ENCODE measurements at places on chromosomes 1 and 21.
A peak's percentile ranks its signal among the peaks of the same experiment; 100 is the strongest.

- peaks cover 1% of the 10 kb centered on the region for H3K4me1 ChIP-seq
- no peak for DNase-seq
- H3K27ac ChIP-seq: no peak overlapping the region
- H3K27me3 ChIP-seq: no peaks in the 10 kb centered on the region
Measured at GRCh38 chr1:183144752-183145151, 41.3 kb upstream of the LAMC2 start.

DNA sequence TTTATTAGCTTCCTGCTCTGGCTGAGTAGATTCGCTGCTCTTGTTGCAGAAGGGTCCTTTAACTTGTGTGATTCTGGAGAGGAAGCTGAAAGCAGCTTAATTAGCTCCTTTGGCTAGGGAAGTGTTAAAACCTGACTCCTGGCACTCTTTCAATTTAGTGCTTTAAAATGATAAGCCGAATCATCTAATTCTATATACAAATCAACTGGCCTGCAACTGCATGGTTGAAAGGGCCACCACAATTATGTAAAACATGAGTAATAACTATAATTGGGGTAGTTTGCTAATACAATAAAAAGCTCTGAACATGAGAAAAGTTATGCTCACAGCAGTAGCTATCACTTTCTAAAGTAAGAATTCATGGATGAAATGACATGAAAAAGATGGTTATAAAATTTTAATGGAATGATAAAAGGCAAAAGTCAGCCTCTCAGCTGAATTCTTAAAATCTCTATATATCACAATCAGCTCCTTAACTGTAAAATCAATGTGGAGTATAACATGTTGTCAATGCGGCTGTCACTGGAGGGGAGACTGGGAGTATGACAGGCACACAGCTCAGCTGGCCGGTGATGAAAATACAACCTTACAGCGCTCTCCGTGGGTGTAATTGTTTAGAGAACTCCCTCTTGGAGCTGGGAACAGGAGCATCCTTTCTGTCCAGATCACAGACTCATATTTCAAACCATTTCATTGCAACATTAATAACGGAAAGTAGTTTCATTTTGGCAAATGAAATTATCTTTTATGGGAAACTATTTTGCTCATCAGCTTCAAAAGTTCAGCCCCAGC, 324.4 kb downstream of the KCTD3 start:
- H3K4me3 ChIP-seq: no peak overlapping the region
- no peak overlapping the region for H3K27ac ChIP-seq
- DNase-seq: no peak
- H3K36me3 ChIP-seq: no peaks in the 10 kb centered on the region
- H3K27me3 ChIP-seq: no peaks in the 10 kb centered on the region
- H3K4me1 ChIP-seq: no peaks in the 10 kb centered on the region

DNA sequence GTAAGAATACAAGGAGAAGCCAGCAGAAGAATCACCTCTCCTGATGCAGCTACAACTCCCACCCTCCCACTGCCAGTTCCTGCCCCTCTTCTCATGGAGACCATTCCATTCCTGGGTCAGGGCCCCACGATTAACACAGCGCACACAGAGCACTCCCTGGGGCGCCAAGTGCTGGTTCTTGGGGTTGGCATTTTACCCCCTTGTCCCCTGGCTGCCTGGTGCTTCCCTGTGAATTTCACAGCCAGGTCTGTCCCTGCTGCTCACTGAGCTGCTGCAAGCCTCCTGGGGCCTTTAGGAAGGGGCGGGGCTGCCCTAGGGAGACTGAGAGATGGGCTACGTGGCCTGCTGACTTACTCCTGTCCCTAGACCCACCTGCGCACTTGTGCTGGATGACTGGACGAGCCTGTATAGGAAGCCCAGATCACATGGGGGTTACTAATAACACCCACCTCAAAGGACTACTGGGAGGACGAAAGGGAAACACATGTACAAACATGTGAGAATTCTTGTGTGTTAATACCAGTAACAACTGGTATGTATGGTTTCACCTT, 4.8 kb downstream of the ZNF672 start:
- peaks cover 38% of the 10 kb centered on the region for H3K4me1 ChIP-seq
- no peak overlapping the region for H3K4me3 ChIP-seq
- H3K27me3 ChIP-seq: no peaks in the 10 kb centered on the region
- H3K36me3 ChIP-seq: peaks cover 41% of the 10 kb centered on the region

- no peak overlapping the region for H3K27ac ChIP-seq
- DNase-seq: no peak
- H3K27me3 ChIP-seq: no peaks in the 10 kb centered on the region
- no peak overlapping the region for H3K4me3 ChIP-seq
- no peaks in the 10 kb centered on the region for H3K36me3 ChIP-seq
- no peaks in the 10 kb centered on the region for H3K4me1 ChIP-seq
Measured at GRCh38 chr1:14666373-14666772, 67.9 kb downstream of the KAZN start.

GRCh38 chr1:159970932-159971342, 16.9 kb upstream of the SLAMF9 start:
- H3K27me3 ChIP-seq: no peaks in the 10 kb centered on the region
- H3K36me3 ChIP-seq: no peaks in the 10 kb centered on the region
- no peak overlapping the region for H3K4me3 ChIP-seq
- no peak for DNase-seq
- H3K27ac ChIP-seq: no peak overlapping the region

GRCh38 chr1:221714227-221715152, 27.4 kb downstream of the DUSP10 start:
- no peak for DNase-seq
- H3K27me3 ChIP-seq: no peaks in the 10 kb centered on the region
- peaks cover 58% of the 10 kb centered on the region for H3K4me1 ChIP-seq
- no peaks in the 10 kb centered on the region for H3K36me3 ChIP-seq
- H3K27ac ChIP-seq: no peak overlapping the region
- no peak overlapping the region for H3K4me3 ChIP-seq

GRCh38 chr1:84479998-84480397, 932 bp downstream of the RPF1 start:
- peaks cover 7% of the 10 kb centered on the region for H3K27me3 ChIP-seq
- peak overlapping the region; percentile 80 for H3K4me3 ChIP-seq
- peak overlapping the region; percentile 87 for H3K27ac ChIP-seq
- H3K4me1 ChIP-seq: peaks cover 27% of the 10 kb centered on the region

- no peaks in the 10 kb centered on the region for H3K36me3 ChIP-seq
- no peaks in the 10 kb centered on the region for H3K27me3 ChIP-seq
- no peaks in the 10 kb centered on the region for H3K4me1 ChIP-seq
- H3K27ac ChIP-seq: no peak overlapping the region
- DNase-seq: no peak
- no peak overlapping the region for H3K4me3 ChIP-seq
Measured at GRCh38 chr1:214707306-214708087, 104.5 kb downstream of the CENPF start.

- DNase-seq: no peak
- no peak overlapping the region for H3K4me3 ChIP-seq
- no peaks in the 10 kb centered on the region for H3K27me3 ChIP-seq
- H3K4me1 ChIP-seq: no peaks in the 10 kb centered on the region
- no peak overlapping the region for H3K27ac ChIP-seq
Measured at GRCh38 chr21:42503711-42504110, 7.7 kb upstream of the RSPH1 start.

DNA sequence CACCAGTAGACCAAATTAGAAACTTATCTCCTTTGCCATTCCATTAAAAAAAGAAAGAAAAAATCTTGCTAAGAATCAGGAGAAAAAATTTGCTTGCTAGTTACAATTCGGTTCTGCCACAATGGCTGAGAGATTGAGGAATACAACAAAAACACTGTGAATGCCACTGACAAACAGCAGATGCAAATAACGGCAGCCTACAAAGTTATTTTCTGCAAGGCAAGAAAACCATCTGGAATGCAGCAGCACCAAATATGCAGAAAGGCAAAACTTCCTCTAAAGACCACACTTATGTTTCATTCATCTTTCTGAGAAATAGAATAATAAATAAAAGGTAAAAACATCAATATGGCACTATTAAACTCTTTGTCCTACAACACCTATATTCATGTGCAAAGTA, 75.7 kb downstream of the ENAH start:
- H3K4me3 ChIP-seq: no peak overlapping the region
- no peak overlapping the region for H3K27ac ChIP-seq
- peaks cover 8% of the 10 kb centered on the region for H3K4me1 ChIP-seq
- H3K36me3 ChIP-seq: no peaks in the 10 kb centered on the region

DNA sequence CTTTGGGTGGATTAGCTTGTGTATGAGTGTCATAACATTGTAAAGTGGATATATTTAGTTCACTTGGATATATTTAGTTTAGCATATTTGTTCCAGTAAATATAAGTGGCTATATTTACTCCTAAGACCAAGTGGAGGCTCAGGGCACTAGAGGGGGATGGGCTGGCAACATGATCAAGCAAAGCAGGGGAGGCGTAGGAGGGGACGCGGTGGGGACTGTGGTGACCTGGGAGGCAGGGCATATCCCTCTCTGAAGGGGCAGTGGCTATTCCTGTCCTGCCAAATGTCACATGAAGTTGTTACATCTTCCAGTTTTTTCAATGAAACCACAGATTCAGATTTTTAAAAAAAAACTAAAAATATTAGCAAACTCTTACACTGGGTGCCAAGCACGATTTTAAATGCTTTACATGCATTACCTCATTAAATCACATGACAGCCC, 51.9 kb upstream of the EDN2 start:
- no peak overlapping the region for H3K4me3 ChIP-seq
- peak; percentile 7 for DNase-seq
- H3K27me3 ChIP-seq: no peaks in the 10 kb centered on the region
- no peak overlapping the region for H3K27ac ChIP-seq

DNA sequence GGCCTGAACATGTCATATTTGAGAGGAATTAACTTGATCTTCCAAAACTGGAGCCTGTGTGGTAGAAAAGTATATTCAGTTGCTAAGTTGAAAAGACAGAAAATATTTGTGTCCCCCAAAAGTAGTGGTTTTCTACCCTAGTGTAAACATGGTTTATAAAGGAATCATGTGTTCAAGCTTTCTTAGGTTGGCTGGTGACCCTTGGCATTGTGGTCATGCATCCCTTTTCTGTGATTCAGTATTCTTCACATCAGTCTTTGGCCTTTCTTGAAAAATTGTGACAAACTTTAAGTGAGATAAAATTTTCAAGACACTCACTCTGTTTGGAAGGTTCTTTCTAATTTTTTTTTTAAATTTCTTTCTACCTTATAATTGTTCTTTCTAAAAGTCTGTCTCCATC, 193.2 kb downstream of the DHRS3 start:
- H3K4me3 ChIP-seq: no peak overlapping the region
- H3K27ac ChIP-seq: no peak overlapping the region
- no peaks in the 10 kb centered on the region for H3K27me3 ChIP-seq
- peaks cover 10% of the 10 kb centered on the region for H3K4me1 ChIP-seq

DNA sequence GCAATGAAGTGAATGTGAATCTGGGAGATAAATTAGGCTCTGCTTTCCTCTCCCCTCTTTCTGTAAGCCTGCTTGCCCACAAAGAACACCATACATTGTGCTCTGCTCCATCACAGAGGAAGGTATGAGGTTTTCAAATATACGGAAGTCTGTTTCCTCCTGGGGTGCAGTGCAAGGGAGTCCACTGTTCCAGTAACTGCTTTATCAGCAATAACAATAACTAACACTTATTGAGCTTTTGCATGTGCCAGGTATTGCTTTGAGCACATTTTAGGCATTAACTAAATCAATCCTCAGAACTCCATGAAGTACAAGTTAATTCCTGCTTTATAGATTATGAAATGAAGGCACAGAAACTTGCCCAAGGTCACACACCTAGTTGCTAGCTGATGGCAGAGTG, 10.0 kb downstream of the LTN1 start:
- H3K27ac ChIP-seq: no peak overlapping the region
- H3K4me3 ChIP-seq: no peak overlapping the region
- peaks cover 93% of the 10 kb centered on the region for H3K36me3 ChIP-seq
- no peaks in the 10 kb centered on the region for H3K4me1 ChIP-seq

- no peaks in the 10 kb centered on the region for H3K27me3 ChIP-seq
- peaks cover 56% of the 10 kb centered on the region for H3K4me1 ChIP-seq
- H3K36me3 ChIP-seq: no peaks in the 10 kb centered on the region
- H3K4me3 ChIP-seq: no peak overlapping the region
Measured at GRCh38 chr21:45080639-45081414, 6.4 kb downstream of the ADARB1 start.

- H3K4me3 ChIP-seq: no peak overlapping the region
- H3K27ac ChIP-seq: no peak overlapping the region
- DNase-seq: no peak
- H3K4me1 ChIP-seq: no peaks in the 10 kb centered on the region
Measured at GRCh38 chr1:243550276-243550675, 294.4 kb downstream of the SDCCAG8 start.

DNA sequence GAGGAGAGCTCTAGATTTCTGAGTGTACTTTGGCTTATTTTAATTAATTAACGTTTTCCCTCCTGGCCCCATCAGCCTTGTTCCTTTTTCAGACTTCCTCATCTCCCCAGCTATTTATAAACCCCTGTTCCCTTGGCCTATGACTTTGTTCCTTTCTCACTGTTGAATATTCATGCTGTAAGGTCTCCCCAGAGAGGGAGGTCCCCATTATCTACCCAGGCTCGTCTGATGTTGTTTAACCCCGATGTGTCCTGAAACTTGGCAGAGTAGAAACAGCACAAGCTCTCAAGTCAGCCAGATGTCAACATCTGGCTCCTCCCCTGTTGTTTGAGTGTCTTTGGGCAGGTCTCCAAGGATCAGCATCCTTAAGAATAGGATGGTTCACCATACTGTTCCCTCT, 153.6 kb downstream of the HIVEP3 start:
- H3K27me3 ChIP-seq: no peaks in the 10 kb centered on the region
- H3K27ac ChIP-seq: peak overlapping the region; percentile 36
- H3K36me3 ChIP-seq: no peaks in the 10 kb centered on the region
- H3K4me3 ChIP-seq: no peak overlapping the region
- DNase-seq: no peak
- peaks cover 52% of the 10 kb centered on the region for H3K4me1 ChIP-seq

GRCh38 chr21:27362249-27362648, 395.4 kb upstream of the ADAMTS5 start:
- H3K27ac ChIP-seq: no peak overlapping the region
- no peaks in the 10 kb centered on the region for H3K27me3 ChIP-seq
- no peak overlapping the region for H3K4me3 ChIP-seq
- H3K4me1 ChIP-seq: no peaks in the 10 kb centered on the region
- H3K36me3 ChIP-seq: no peaks in the 10 kb centered on the region

GRCh38 chr1:220706480-220706879, 16.3 kb downstream of the C1orf115 start:
- H3K4me1 ChIP-seq: no peaks in the 10 kb centered on the region
- H3K27me3 ChIP-seq: no peaks in the 10 kb centered on the region
- H3K4me3 ChIP-seq: no peak overlapping the region
- no peak overlapping the region for H3K27ac ChIP-seq

DNA sequence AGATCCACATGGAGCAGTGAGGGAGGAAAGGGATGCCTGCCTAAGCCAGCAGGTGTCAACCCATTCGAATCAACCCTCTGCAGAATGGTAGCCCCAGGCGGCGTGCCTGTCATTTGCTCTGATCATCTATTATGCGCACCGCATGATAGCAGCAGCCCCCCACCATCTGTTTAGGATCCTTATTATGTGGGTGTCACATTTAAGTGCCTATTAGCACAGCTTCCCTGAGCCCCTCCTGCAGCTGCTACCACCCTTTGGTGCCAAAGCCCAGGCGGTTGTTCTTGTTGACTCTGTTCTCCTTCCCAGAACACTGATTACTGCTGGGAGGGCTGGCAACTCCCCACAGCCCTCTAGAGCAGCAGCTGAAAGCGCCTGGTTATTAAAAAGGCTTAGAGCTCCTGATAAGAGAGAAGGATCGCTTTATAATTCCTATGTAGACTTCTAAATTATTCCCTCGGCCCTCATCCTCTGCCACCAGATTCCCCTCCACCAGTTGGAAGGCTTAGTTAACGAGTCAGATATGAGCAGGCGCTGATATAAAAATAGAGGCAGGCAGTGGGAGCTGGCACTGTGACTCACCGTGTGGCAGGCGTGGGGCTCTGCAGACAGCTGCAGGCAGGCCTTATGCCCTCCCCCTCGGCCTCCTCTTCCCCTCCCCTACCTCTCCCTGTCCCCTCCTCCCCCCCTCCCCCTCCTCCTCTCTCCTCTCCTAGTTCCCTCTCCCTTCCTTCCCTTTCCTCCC, 23.0 kb downstream of the ACTA1 start:
- H3K36me3 ChIP-seq: no peaks in the 10 kb centered on the region
- DNase-seq: no peak
- no peak overlapping the region for H3K27ac ChIP-seq
- no peak overlapping the region for H3K4me3 ChIP-seq

Measured in lower lobe of right lung (tissue), 2 donors.